Endothelial cell of umbilical vein (primary cell): ENCODE measurements at places on chromosomes 6 and 20.

- H3K36me3 ChIP-seq: no peaks in the 10 kb centered on the region
- H3K27me3 ChIP-seq: no peaks in the 10 kb centered on the region
- H3K4me3 ChIP-seq: no peak overlapping the region
- peak; percentile 66 for DNase-seq
- peaks cover 15% of the 10 kb centered on the region for H3K4me1 ChIP-seq
Observed at GRCh38 chr6:153032255-153032882, 29.9 kb upstream of the MTRF1L start.

DNA sequence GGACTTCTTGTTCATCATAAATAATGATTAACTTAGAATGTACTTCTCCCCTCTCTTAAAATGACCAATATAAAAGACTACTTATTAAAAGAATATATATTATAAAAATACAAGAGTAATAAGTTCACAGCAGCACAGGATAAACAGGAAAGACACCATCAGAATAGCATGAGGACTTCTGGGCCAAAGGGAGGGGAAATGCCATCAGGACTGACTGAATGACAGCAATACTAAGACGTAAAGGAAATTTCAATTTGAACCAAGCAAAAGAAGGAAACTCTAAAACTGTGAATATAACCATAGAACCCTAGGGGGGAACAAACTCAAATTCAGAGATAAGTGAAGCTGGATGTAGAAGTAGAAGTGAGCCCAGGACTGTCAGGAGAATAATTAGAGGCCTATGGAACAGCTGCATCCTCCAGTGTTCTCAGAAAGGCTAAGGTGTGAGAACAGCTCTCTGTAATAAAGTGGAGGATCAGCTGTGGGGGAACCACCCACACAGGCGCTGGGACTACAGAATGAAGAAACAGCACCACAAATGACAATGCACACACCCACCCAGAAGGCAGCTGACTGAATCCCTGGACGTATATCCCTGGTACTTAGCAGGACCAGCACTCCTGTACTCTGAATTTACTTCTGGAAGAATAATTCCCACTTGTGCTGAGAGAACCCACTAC, 37.8 kb downstream of the ZHX3 start:
- no peak overlapping the region for H3K27ac ChIP-seq
- H3K4me3 ChIP-seq: no peak overlapping the region
- H3K4me1 ChIP-seq: peaks cover 10% of the 10 kb centered on the region
- DNase-seq: peak; percentile 30
- H3K27me3 ChIP-seq: no peaks in the 10 kb centered on the region

DNA sequence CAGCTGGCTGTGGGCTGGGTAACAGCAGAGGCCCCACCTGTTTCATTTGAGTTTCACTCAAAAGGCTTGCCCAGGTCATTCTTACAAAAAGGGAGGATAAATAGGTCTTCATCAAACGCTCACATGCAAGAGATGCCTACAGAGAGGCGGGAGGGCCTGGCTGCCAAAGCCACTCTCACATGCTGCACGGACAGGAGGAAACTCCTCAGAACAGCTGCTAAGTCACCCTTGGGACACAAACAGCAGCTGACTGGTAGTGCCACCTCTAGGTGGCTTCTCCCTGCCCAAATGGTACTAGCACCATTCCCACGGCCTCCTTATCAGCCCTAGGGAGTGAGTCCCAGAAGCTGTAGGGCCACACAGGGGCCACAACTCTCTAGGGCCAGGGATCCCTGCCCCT, 23.8 kb downstream of the SLC22A23 start:
- no peak overlapping the region for H3K4me3 ChIP-seq
- no peaks in the 10 kb centered on the region for H3K4me1 ChIP-seq
- DNase-seq: no peak
- H3K36me3 ChIP-seq: no peaks in the 10 kb centered on the region
- H3K27me3 ChIP-seq: peaks cover 1% of the 10 kb centered on the region

GRCh38 chr20:6700563-6701329, 66.7 kb upstream of the BMP2 start:
- H3K27me3 ChIP-seq: no peaks in the 10 kb centered on the region
- no peaks in the 10 kb centered on the region for H3K36me3 ChIP-seq
- DNase-seq: peak; percentile 90
- H3K27ac ChIP-seq: peak overlapping the region; percentile 45
- peaks cover 68% of the 10 kb centered on the region for H3K4me1 ChIP-seq

- peaks cover 28% of the 10 kb centered on the region for H3K36me3 ChIP-seq
- H3K4me1 ChIP-seq: no peaks in the 10 kb centered on the region
- H3K27ac ChIP-seq: no peak overlapping the region
- no peaks in the 10 kb centered on the region for H3K27me3 ChIP-seq
- no peak for DNase-seq
- no peak overlapping the region for H3K4me3 ChIP-seq
Observed at GRCh38 chr20:18533978-18534644, 26.4 kb downstream of the SEC23B start.

DNA sequence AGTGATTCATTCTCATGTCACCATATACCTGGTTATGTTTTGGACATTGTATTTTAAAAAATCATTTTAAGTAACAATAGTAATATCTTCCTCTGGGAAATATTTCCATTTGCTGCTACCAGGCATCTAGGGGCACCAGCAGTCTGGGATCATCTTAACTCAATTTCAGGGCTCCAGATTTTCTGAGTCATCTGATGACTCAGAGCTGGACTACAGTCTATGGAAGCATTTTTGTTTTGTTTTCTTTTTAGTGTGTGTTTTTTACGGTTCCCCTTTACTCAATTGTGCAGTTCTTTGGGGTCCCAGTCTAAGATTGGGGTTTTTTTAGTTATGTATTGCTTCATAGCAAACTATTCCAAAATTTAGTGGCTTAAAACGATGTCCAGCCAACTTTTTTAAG, 5.7 kb upstream of the FKBP5 start:
- no peaks in the 10 kb centered on the region for H3K4me1 ChIP-seq
- DNase-seq: no peak
- H3K27me3 ChIP-seq: no peaks in the 10 kb centered on the region
- H3K4me3 ChIP-seq: no peak overlapping the region
- no peak overlapping the region for H3K27ac ChIP-seq
- H3K36me3 ChIP-seq: no peaks in the 10 kb centered on the region

DNA sequence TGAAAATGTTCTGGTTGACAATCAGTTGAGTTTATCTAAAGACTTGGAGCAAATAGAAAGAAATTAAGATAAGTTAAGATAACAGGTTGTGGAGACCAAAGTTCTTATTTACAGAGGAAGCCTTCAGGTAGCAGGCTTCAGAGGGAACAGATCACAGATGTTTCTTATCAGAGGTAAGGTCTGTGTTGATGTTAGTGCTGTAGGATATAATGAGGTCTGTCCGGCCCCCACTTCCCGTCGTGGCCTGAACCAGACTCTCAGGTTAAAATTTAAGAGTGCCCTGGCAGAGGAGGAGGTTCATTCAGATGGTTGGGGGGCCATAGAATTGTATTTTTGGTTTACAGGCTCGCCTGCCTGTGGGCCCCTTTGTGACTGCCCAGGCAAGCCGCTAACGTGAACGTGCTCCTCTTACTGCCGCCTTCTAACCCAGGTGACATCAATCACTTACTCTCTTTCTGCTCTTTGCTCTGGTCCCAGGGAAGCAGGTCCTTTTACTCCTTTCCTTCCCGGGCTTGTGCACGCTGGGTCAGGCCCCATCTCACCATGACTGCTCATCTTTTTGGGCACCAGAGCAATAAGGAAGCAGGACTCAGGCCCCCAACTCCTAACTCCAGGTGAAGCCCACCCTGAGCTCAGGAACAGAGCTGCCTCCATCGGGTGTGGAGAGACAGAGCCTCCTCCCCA, 18.3 kb upstream of the UNC93A start:
- no peaks in the 10 kb centered on the region for H3K4me1 ChIP-seq
- DNase-seq: no peak
- H3K4me3 ChIP-seq: no peak overlapping the region
- no peak overlapping the region for H3K27ac ChIP-seq
- no peaks in the 10 kb centered on the region for H3K36me3 ChIP-seq
- no peaks in the 10 kb centered on the region for H3K27me3 ChIP-seq

GRCh38 chr20:11926292-11926998, 8.8 kb downstream of the BTBD3 start:
- DNase-seq: no peak
- H3K27ac ChIP-seq: no peak overlapping the region
- no peaks in the 10 kb centered on the region for H3K4me1 ChIP-seq
- H3K36me3 ChIP-seq: peaks cover 15% of the 10 kb centered on the region
- H3K27me3 ChIP-seq: no peaks in the 10 kb centered on the region
- H3K4me3 ChIP-seq: no peak overlapping the region

GRCh38 chr20:52601295-52601971, 370.7 kb upstream of the TSHZ2 start:
- H3K4me1 ChIP-seq: no peaks in the 10 kb centered on the region
- H3K27me3 ChIP-seq: no peaks in the 10 kb centered on the region
- H3K4me3 ChIP-seq: no peak overlapping the region
- no peak for DNase-seq
